Neuronal stem cell (in vitro differentiated cells): ENCODE measurements at places on chromosomes 12 and 14.

GRCh38 chr12:99800605-99801004 lies 153.1 kb downstream of the GARIN6 start:
- no peak for DNase-seq

DNA sequence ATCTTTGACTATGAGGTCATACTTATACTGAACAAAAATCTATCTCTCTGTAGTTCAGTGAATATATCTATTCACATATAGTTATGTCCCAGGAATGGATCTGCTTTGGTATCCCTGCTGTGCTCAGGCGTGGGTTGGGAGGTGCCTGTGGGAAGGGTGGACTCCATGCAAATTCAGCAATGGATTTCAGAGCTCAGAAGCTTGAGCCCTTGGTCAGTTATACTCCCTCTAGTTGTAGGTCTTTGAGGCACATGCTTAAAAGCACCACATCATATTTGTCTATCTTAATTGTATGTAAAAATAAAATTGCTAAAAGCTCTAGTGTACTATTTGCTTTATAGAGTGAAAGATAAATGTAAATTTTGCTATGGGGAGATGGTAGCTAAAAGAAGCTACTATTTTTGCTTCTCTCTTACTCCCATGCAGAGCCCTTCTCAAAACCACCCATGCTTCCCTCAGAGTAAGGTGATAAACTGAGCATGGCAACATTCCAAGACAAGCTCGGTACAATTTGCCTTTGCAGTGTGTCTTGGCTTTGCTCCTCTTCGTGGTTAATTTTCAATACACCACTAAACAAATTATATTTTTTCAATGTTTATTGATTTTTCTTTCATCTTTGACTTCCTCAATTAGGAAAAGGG lies 54.9 kb downstream of the SLC16A7 start:
- no peak for DNase-seq

- DNase-seq = no peak
Measured at GRCh38 chr12:94244165-94245133, 96.1 kb downstream of the PLXNC1 start.

DNA sequence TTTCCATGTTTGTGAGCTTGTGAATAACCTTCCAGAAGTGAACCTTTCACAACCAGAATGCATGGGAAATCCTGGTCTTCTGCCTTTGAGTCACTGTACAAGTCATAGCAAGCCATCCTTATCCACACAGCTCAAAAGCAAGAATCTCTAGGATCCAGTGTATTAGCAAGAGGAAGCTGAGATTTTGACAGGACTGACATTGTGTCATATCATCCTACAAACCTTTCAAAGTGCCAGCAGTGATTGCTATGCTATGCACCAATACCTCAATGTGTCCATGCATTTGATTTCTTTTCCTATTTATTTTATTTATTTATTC lies 13.5 kb upstream of the NRDE2 start:
- no peak for DNase-seq

- DNase-seq = no peak
Measured at GRCh38 chr12:12812174-12812573, 972 bp upstream of the DDX47 start.
